Muscle of arm (tissue), 14 donors: ENCODE measurements at places on chromosomes 11 and 22. TPM values are rescaled to one million over a fixed set of nuclear protein-coding genes. Genes with fewer than 3 reads are reported as not detected.

GRCh38 chr11:58905721-58906547, 33.4 kb upstream of the GLYATL1 start:
- peak; percentile 89 for DNase-seq

DNA sequence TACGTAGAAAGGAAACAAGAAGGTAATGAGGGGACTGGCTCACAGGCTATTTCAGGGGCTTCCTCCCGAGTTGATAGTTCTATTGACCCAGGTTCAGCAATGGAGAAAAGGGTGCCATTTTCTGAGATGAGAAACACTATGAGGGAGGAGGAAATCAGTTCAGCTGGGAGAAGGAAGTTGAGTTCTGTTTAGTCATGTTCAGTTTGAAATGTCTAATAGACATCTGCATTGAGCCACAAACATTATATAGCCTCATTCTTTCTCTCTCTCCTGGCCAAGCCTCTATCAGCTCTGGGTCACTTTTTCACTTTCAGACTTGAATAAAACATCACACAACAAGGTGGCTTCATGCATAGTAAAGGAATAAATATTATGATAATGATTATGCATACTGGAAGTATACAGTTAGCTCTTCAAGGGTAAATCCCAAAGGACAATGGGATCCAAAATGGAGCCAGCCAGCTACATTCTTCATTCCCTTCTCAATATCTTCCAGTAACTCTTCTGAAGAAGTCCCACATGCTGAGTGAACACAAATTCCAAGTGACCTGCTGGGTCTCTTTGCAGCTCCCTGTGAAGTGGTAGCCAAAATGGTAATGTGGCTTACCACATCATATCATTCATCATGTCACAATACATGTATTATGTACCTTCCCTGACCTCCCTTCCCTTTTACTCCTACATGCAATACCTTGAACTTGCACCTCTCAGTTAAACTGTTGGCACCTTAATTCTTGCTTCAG, 80.9 kb upstream of the CD44 start:
- DNase-seq: no peak

The SCGB1A1 gene
- polyA plus RNA-seq: not detected

The ARL14EP gene
- 25.2 TPM for polyA plus RNA-seq

DNA sequence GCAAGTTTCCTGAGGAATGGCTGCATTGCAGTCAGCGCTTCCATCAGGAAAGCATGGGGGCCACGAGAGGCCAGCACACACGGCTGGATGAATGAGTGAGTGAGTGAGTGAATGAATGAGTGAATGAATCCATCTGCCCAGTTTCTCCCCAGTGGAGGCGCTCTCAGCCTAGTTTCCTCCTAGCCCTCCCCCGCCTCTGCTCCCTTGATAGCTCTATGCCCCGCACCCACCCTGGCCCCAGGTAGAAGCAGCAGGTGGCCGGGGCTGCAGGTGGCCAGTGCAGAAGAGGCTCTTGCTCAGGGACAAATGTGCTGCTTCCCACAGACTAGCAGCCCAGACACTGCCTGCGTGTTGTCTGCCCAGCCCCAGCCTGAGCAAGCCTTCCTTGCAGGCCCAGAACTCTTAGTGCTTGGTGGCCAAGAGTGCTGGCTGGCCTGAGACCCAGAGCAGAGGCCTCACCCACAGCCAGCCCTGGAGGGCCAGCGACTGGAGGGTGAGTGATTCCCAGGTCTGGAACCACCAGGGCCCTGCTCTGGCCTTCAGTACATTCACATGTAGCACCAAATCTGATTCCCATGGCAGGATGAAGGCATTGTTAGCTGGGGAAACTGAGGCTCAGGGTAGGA, 31.1 kb upstream of the PDGFB start:
- DNase-seq: no peak

DNA sequence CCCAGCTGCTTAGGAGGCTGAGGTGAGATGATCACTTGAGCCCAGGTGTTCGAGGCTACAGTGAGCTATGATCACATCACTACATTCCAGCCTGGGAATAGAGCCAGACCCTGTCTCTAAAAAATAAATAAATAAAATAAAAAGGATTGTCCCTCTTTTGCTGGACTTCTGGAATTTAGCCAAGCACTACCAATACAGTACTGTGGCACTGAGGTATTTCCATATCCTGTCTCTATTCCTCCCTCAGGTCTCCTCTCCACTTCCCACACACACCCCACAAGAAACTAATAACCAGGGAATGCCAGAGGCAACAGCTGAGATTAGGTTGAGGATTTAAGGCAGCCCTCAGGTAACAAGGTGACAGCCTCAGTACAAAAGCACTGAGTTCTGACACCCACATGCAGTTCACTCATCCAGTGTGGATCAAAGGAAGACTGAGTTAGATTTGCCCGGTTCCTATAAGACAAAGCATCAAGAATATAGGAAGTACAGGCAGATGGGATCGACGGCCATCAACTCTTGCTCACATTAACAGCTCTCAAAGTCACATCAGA, 4.5 kb upstream of the PPP2R1B start:
- DNase-seq: no peak

DNA sequence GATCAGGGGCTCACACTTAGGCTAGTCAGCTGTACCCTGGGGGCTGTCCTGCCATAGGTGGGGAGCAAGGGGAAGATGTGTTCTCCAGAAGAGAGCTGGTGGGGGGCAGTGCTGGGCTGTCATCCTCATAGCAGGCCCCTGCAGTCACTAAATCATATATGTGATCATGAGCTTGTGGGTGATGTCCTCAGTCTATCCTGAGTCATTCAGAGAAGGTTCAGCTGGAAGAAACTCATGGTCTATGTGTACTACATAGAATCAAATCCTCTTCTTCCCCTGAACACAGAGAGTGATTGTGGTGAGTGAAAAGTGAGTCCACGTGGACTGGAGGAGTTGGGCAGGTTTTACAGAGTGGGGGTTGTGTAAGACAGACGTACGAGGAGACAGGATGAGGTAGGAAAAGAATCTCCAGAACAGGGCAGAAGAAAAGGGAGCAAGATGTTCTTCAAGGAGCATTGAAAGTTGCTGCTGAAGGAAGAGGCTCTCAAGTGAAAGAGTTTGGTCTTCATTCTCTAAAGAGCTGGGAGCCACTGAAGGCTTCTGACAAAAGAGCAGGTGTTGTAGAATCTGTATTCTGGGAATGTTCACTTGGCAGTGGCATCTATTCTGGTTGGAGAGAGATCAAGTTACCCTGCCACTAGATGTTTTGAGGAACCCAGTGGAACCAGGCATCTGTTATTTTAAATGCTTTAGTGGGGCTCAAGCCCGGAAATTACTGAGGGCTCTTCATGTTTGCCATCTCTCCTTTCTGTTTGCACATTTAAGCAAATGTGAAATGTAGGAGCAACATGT, 68.9 kb downstream of the C22orf31 start:
- DNase-seq: no peak

The BAIAP2L2 gene
- polyA plus RNA-seq: 17.0 TPM

DNA sequence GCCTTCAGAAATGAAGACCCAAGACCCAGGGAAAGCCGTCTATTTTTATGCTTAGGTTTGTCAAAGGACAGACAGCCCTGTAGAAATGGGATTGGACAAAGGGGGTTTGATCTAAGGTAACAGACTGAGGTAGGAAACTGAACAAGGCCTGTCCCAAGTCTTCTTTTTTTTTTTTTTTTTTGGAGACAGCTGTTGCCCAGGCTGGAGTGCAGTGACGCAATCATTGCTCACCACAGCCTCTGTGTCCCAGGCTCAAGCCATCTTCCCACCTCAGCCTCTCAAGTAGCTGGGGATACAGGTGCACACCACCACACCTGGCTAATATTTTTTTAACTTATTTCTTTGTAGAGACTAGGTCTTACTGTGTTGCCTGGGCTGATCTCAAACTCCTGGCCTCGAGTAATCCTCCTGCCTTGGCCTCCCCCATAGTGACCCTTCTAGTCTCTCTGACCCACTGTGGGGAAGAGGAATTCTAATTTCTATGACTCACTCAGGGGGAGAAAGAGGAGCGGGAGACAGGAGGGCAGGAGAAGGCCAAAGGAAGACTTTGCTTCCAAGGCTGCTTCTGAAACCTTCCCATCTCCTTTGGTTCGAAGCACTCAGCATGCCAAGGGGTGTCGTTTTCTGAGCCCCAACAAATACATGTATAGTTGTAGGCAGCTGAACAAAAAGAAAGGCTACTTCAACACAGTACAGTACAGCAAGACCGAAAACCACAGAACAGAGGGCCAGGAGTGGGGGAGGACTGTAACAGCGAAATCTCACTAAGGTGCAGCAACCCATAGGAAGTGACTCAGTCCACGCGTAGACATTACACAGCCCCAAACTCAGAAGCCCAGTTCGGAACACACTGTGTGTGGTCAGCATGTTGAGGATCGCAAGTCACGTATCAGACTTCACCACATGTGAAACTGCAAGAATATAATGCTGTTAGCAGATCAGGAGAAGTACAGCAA, 872 bp downstream of the TMA7B start:
- DNase-seq: no peak

The RIMBP3C gene
- 0.13 TPM for polyA plus RNA-seq

- DNase-seq: no peak
Observed at GRCh38 chr22:40363059-40363458, 7.3 kb upstream of the SGSM3 start.

The SCO2 gene
- 0.28 TPM for polyA plus RNA-seq

DNA sequence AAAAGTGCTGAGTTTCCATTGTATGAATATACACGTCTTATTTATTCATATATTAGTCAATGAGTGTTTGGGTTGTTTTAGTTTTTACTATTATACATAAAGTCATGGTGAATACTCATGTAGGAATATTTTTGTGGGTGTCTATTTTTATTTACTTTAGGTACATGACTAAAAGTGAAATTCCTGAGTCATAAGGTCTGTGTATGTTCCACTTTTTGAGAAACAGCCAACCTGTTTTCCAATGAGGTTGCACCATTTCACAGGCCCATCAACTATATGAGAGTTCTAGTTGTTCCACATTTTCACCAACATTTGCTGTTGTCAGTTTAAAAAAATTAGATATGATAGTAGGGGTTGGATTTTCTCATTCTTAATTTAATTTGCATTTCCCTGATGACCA, 6.6 kb upstream of the OR6X1 start:
- no peak for DNase-seq

DNA sequence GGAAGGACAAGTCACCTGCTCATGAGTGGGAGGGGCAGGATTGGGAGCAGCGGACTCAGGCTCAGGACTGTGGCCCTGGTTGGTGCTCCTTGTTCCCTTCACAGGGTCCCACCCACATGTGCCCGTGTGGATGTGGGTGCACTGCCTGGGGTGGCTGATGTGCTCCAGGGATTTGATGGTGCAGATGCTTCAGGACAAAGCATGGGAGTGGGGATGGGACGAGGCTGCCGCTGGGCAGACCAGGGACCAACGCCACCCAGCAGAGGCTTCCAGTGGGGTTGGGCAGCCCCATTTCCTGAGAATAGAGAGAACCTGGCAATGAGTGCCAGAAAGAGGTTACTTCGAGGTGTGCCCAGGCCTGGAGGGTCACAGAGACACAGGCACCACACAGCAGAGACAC, 65.5 kb upstream of the IGLL5 start:
- no peak for DNase-seq

GRCh38 chr11:57484141-57484710, 23.9 kb downstream of the RTN4RL2 start:
- DNase-seq: no peak

DNA sequence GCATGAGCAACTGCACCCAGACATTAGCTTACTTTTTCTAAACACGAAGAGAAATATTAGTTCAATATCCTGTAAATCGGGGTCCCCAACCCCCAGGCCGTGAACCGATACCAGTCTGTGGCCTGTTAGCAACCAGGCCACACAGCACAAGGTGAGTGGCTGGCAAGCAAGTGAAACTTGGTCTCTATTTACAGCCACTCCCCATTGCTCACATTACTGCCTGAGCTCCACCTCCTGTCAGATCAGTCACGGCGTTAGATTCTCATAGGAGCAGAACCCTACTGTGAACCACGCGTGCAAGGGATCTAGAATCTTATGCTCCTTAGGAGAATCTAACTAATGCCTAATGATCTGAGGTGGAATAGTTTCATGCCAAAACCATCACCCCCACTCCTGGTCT, 27.8 kb upstream of the DEPDC7 start:
- DNase-seq: no peak

The C1QTNF4 gene
- polyA plus RNA-seq: not detected

The OR52D1 gene
- not detected for polyA plus RNA-seq

DNA sequence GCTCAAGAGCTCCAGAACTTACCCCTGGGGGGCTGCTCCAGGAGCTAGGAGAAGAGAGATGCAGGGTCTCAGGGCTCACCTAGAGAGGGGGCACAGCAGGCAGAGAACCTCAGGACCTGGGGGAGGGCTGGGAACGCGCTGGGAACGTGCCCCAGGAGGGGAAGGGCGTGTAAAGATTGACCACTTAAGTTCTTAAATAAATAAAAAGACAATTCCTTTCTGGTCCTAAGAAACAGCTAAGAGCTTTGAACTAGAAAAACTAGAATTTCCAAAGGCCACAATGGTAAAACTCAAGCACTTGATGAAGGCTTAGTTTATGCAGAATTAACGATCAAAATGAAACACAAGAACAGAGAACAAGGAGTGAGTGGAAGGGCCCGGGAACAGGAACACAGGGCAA, 89.1 kb downstream of the CELSR1 start:
- no peak for DNase-seq

DNA sequence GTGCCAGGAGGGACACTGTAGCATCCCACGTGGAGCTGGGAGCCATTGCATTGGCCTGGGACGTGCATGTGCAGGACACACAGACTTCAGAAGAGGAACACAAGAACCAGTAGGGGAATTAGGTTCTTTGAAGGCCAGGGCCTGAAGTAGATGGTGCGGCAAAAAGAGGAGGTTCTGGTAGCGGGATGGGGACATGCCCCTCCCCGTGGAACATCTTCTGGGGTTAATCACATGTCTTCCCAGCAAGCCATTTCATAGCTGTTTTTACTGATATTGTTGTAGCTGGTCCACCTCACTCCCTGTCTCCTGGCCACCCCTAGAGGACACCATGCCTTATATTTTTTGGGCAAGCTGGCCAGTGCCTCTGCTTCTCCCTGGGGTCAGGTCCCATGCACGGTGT, 74.3 kb downstream of the SCN3B start:
- no peak for DNase-seq

The DGCR6 gene
- 52.5 TPM for polyA plus RNA-seq

The GRAP2 gene
- polyA plus RNA-seq: 0.71 TPM

DNA sequence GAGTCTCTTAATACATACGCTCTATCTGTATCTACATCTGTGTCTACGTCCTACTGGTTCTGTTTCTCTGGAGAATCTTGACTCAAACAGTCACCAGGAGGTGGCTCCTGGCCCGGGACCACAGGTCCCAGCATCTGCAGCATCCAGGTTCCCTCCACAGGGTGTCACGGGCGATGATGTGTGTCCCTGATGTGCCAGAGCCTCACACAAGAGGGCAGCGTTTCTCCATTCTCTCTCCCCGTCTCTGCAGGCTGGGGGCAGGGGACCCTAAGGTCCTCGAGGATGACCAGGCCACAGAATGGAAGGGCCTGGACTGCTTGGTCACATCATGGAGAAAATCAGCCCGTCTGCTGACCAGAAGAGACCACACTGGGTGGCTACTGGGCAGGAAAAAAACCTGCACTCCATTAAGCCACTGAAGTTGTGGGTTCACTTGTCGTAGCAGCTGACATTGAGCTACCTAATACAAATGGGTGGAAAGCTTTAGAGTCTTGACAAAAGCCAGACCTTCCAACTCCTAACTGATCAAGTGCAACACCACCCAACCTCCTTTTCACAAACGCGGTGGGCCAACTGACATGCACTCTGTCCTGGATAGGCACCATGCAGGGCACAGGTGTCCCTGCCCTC, 392.5 kb downstream of the CTTN start:
- DNase-seq: no peak

The NUDT8 gene
- 3.3 TPM for polyA plus RNA-seq
